ENCODE measurements at places on chromosomes 12 and 14. TPM values are rescaled to one million over a fixed set of nuclear protein-coding genes. Genes with fewer than 3 reads are reported as not detected.

KLRC1 gene
- total RNA-seq: not detected

SPX gene
- total RNA-seq: 0.97 TPM

DHRS2 gene
- total RNA-seq: 5.5 TPM

FSCB gene
- total RNA-seq: not detected

SOAT2 gene
- total RNA-seq: not detected

CD163 gene
- not detected for total RNA-seq

BDKRB2 gene
- 0.32 TPM for total RNA-seq

RPL10L gene
- not detected for total RNA-seq

TBC1D30 gene
- total RNA-seq: 2.0 TPM

TNFAIP2 gene
- 113 TPM for total RNA-seq

SLC5A8 gene
- not detected for total RNA-seq

SYNDIG1L gene
- total RNA-seq: not detected

KRT78 gene
- not detected for total RNA-seq

SLC22A17 gene
- 10.4 TPM for total RNA-seq

All from cardiac atrium fibroblast (primary cell).